ENCODE measurements at places on chromosomes 12 and 14.
A peak's percentile ranks its signal among the peaks of the same experiment; 100 is the strongest.

- no peak for DNase-seq
These were observed 55.2 kb downstream of the SPTB start for GRCh38 chr14:64824471-64824870.

GRCh38 chr14:36660736-36661505 is 739 bp upstream of the PAX9 start:
- no peak for DNase-seq

- DNase-seq = no peak
These were observed 319.9 kb downstream of the CACNA1C start for GRCh38 chr12:2372735-2373134.

DNA sequence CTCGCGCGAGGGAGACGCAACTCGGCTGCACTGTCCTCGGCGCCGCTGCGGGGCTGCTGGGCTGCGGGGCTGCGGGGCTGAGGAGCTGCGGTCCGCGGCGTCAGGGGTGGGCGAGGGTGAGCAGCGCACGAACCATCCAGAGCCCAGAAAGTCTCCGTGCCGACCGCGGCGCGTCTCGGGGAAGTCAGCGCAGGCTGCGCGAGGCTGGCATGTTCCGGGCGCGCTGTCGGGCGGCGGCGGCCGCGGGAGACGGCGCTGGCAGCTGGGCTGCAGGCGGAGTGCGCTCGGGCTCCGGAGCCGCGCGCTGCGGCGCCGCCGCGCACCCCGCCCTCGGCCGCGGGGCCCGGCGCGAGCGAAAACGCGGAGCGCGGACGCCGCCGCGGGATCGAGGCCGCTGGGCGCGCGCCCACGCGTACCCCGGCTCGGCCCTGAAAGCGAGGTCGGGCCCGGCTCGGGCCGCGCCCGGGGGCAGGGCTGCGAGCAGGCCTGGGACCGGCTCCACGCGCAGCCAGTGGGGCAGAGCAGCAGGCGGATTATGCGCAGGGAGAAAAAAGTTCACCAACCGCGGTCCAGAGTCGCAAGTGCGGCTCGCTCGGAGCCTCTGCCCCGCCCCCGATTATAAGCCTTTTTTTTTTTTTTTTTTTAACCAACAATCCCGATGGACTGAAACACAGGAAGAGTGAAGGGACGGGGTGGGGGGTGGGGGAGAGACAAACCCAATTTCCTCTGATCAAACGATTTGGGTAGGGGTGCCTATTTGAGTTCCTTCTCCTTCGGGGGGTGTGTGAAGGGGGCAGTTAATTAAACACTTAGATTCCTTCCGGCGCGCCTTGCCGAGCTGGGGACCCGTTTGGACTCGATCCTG is at the start of gene PRICKLE1:
Gene PRICKLE1 (minus strand): TSS at position 282 of the 865 bp plus-strand sequence. CDS start 117,230 bp downstream, outside the sequence.
- no peak for DNase-seq

GRCh38 chr12:121620333-121620891 is 5.9 kb upstream of the ORAI1 start:
- DNase-seq = no peak

DNA sequence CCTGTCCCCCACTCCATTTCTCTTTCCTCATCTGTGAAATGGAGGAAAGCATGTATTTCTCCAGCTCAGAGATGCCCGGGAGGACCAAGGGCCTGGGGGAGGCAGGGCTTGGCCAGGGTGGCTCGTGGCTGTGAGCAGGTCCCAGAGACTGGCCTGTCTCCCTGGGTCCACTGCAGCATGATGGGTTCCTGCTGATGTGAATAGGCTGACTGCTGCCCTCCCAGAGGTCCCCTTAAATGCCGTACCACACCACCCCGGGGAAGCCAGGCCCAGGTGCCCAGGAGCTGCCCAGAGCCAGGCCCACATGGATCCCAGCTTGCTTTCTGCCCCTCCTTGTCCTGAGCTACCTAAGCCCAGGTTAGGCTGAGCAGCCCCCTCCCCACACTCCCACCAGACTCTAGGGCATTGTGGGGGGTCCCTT is 158.2 kb upstream of the C14orf180 start:
- no peak for DNase-seq

GRCh38 chr12:33330940-33331339 is 108.7 kb downstream of the SYT10 start:
- no peak for DNase-seq

GRCh38 chr12:107661830-107662229 is 23.8 kb upstream of the PWP1 start:
- DNase-seq = no peak

DNA sequence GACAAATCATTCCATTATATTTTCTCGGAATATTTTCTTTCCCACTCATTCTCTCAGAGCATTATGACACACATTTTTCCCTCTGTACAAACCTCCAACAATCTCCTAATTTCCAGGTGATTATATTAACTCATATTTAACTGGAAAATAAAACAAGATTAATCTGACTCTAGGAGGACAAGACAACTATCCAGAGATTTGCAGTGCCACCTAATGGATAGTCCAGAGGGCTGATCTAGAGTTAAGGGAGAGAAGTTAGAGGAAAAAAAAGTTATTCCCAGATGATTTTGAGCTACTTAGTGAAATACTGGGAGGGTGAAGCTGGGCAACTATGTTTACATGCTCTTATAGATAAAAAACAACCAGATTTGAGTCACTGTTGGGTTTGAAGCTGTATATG is 161.7 kb downstream of the ALX1 start:
- DNase-seq = no peak

DNA sequence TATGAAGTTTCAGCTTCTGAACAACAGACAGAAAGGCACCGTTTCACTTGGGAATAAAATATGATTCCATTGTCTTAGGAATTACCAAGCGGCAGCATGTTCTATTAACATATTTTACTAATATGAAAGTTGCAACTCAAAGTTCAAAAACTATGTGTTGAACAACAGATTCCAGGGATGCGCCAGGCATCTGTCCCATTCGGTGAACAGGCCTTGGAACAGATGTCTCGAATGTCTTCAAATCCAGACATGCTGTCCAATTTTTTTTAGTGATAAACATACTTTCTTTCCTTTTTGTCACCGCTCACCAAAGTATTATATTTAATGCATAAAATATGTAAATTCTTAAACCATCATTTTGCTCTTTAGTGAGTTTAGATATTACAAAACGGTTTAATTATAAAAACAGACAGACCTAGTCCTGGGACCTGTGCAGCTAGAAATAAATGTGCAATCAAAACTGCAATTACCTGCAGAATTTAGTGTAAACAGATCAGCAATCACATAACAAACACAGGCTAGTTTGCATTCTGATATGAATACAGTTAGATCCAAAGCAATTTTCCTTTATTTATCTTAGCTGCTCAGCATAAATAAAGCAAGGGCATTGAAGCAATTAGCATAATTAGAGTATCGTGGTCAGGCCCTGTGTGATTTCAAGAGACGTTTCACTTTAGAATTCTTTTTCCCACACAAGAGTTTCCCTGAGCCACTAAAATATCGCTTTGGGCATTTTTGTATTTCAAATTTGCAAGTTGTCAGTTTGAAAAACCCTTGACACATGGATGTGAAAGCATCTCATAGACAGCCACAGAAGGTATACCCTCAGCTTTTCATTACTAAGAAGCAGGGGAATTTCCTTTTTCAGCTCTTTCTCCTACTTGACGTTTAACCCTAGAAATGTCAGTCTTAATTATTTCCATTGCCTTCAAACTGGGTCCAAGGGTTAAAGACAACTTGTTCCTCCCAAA is 420.8 kb downstream of the EGLN3 start:
- DNase-seq = no peak

DNA sequence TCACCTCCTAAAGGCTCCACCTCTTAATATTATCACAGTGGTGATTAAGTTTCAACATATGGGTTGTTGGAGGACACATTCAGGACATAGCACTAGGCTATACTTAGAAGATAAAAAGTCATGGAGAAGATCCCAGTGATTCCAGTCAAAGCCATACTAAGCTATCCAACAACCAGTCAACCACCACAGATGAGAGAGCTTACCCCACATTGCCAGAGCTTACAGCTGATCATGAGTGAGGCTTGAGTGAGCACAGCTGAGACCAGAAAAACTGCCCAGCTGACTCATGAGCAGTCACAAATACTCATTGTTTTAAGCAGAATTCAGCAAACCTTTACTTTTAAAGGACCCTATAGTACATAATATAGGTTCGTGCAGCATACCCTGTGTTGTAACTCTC is 85.1 kb downstream of the DRAM1 start:
- no peak for DNase-seq

GRCh38 chr12:26631846-26632245 is 201.1 kb downstream of the ITPR2 start:
- no peak for DNase-seq

DNA sequence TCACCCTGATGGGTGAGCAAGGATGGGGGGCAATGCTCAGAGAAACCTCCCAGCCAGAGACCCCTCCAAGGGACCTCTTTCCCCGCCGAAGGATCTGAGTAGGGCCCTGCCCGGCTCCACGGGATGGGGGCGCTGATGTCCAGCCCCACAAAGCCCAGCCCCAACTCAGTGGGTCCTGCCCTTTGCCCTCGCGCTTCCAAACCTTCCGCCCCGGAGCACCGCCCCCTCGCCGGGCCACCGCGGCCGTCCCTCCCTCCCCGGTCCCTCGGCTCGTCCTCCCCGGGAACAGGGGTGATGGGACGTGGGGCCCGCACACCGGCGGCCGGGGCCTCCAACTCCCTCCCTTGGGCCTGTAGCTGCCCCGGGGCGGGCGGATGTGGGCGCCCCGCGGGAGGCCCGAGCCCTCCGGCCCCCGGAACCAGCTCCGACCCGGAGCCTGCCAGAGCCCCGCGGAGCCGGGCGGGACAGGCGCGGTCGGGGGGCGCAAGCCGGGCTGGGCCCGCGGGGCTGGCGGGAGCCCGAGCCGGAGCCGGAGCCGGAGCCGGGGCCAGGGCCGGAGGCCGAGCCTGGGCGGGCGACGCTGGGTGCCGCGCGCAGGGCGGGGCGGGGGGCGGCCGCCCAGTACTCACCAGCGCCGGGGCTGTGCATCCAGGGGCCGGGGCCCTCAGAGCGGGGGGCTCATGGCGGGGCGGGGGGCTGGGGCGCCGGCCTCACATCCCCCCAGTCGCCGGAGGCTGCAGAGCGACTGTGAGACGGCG is 386 bp downstream of the HDAC7 start:
- DNase-seq = no peak

DNA sequence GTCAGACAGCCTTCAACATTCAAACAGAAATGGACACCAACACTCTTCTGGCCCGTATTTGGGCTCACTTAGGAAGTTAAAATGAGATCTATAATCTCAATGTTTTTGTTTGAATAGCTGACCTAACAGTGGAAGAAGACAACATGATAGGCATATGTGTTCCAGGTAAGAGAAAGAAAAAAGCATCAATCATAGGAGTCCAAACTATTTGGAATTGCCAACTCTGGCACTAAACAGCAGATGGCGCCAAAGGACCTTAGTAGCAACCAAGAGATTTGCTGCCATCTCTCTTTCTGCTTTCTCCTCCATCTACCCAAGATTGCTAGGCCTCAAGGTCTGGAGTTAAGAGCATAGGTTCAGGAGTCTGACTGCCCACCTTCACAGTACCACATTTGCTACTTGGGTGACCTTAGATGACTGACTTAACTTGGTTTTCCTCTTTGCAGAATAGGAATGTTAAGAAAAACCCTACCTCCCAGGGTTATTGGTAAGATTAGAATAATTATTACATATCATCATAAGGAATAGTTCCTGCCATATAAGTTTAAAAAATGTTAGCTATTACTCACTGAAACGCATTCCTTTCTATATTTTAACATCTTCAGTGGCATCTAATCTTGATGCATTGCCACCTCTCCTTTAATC is 30.2 kb downstream of the PEX5 start:
- peak; percentile 67 for DNase-seq

- DNase-seq = no peak
These were observed 350.3 kb downstream of the GXYLT1 start for GRCh38 chr12:41794336-41794735.

GRCh38 chr12:24904871-24905270 is 44.0 kb downstream of the BCAT1 start:
- DNase-seq = no peak

DNA sequence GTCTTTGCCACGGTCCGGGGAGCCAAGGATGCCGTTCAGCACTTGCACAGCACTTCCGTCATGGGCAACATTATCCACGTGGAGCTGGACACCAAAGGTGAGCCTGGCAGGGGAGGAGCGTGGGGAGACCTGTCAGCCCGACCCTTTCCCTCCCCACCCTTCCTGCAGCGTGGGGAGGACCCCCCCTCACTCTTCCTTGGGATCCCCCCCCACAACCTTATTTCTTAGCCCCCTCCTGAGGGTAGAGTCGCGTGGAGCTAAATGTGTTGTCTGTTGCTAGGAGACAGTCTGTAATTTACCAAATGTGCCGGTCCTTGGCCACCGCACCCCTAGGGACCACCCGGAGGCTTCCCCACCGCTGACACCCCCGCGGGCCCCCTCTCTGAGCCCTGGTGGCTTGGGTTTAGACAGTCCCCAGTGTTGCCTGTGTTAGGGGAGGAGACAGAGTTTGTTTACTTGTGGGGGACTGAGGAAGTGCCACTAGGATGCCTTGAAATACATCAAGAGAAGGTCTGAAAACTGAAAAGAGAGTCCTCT is 2.3 kb downstream of the SETD1B start:
- DNase-seq = no peak

GRCh38 chr12:97288531-97288930 is 174.1 kb upstream of the RMST start:
- DNase-seq = no peak

DNA sequence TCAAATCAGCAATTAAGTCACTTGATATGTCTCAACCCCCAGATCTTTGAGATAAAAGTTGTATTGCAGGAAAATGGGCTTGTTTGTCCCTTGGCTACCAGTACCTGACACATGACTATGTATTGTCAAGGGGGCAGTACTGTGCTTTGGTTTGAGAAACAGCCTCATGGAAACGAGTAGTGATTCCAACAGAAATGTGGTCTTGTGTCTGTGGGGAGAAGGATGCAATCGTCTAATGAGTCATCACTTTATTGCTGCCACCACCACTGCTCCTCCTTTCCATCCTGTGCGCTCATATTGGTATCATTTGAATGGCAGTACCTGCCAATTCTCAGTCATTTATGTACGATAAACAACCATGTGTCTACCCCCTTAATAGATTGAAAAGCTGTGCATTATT is 72.8 kb upstream of the ARHGAP5 start:
- no peak for DNase-seq

DNA sequence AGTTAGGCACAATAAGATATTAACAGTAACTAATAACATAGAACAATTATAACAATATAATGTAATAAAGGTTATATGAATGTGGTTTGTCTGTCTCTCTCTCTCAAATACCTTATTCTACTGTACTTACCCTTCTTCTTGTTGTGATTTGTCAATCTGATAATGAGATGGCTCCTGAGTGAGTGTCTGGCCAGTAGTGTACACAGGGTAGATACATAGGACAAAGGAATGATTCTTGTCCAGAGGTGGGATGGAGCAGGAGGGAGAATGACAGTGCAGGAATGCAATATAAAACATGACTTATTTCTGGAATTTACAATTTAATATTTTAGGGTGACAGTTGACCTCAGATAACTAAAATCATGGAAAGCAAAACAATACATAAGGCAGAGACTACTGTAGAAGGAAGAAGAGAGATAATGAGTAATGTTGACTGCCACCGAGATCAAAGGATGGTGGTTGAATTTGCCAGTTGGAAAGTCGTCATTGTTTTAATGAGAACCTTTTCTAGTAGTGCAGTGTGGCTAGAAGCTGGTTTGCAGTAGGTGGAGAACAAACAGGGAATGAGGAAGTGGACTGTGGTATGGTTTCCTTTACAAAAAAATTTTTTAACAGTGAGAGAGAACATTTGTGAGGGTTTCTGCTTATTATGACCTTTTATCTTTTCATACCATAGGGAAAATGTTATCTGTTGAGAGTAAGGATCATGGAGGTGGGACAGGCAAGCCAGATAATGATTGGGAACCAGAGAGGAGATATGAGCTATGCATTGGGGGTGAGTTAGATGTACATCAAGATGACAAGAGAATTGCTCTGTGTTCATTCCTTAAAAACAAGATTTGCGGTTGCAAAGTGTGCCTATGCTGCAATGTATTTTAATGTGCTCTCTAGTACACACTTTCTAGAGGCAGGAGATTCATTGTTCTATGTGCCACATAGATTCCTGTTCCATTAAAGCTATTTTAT is 458.3 kb downstream of the BTG1 start:
- DNase-seq = no peak
